ENCODE measurements at places on chromosomes 3 and 15.

DNA sequence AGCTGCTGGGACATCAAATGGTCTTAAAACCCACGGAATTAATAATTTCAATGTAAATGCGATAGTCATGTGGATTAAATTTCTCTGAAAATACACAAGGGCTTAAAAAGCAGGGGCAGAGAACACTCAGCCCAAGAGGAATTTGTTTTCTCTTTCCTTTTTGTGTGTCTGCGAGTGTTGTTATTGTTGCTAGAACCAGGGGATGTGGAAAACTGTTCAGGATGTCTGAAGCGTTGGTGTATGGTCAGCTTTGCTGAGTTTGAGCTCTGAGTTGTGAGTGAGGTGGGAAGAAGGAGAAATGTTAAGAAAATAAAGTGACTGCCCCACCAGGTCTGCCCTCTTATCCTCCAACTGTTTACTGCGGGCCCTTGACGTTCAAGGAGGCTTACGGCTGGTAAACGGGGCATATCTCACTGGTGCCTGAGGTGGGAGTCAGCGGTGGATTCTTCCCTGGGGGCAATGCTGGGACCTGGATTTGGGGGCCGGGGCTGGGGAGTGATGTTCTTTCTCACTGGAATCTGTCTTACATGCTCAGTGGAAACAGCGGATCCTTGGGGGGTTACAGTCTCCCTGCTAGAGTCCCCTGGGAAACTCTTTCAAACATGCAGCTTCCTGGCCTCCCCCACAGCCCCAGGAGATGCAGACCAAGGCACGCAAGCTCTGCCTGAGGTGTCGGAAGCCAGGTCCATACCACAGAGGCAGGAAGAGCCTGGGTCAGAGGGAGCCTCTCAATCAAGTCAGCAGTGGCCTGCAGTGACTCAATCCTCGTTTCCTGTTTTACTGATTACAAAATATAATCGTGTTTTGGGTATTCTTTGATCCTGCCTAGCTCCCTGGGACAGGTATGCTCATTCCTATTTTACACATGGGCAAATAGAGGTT is 41.8 kb downstream of the ITGA11 start:
- DNase-seq: peak; percentile 46

DNA sequence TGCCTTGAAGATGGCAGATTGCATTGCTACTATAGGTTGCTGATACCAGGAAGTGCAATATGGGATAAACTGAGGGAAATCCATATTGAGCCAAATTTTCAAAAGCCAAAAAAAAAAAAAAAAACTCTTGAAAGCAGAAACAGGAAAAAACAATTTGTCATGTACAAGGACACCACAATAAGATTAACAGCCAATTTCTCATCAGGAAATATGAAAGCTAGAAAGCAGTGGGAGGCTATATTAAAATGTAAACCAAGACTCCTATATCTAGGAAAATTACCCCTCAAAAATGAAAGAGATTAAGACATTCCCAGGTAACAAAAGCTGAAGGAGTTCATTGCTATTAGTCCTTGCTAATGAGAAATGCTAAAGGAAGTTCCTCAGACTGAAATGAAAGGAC is 462.8 kb upstream of the DPH6 start:
- no peak for DNase-seq

DNA sequence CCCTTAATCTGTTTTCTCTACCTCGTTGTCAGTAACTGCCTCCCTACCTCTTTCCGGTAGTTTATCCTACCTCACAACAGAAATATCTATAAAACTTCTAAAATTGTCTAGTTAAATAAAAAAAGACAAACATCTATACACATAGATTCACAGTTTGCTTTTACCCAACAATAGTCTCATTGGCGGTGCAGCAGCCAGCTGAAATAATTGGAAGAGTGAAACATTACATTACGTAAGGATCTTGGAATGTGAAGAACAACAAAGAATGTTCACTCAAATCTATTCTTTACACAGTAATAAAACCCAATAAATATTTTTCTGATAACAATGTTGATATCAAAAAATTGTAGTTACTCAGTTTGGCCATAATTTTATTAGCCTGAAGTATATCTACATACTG is 115.5 kb upstream of the ARPP21 start:
- no peak for DNase-seq

DNA sequence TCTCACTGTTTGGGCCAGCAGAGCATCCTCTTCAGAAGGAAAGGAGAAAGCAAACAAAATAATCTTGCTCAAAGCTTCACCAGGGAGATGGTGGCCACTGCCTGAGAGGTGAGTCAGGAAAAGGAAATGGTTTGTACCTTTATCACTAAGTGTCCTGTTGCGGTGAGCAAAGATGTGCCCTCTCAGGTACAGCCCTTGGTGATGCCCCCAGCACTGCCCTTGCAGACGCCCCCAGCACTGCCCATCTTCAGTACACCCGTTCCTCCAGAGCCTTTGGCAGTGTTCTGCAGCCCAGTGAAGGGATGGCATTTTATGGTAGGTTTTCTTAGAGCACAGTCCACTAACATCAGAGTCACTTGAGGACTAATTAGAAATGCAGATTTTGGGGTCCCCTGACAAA is 92.3 kb downstream of the ZNF621 start:
- DNase-seq: no peak

DNA sequence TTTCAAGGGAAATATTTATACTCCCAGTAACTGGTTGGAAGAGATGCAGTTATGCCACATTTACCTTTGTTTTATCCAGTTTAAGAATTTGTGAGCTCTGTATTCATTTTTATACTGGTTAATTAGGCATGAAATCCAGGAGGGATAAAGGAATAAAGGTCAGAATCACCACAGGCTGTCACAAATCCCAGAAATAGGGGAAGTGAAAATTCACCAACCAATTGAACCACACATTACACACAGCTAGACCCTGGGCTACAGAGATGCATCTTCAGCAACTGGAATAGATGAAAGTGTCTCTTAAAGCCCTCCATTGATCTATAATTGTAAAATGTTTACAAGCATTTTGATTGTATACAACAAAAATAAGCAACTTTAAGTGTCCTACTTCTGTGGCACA is 18.5 kb downstream of the SERPINI1 start:
- DNase-seq: no peak

- DNase-seq: no peak
Observed at GRCh38 chr3:179163503-179163902, 15.3 kb downstream of the PIK3CA start.

- no peak for DNase-seq
Observed at GRCh38 chr3:38173834-38174418, 8.6 kb downstream of the OXSR1 start.

- DNase-seq: no peak
Observed at GRCh38 chr3:175257123-175257522, 398.0 kb downstream of the NAALADL2 start.

DNA sequence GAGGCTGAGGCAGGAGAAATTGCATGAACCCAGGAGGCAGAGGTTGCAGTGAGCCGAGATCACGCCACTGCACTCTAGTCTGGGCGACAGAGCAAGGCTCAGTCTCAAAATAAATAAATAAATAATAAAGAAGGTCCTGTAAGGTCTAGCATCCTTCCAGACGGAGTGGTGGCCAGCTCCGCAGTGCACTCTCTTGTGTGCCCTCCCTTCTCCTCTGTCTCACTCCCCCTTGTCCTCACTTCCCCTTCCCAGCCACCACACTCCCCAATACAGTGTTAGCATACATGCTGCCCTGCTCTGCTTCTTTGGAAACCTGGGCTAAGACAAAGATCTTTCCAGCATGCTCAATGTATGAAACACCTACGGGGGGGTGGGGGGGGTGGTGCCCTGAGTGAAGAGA is 3.4 kb upstream of the CLN6 start:
- no peak for DNase-seq

GRCh38 chr3:126493739-126494138 is 18.0 kb upstream of the ZXDC start:
- DNase-seq: peak; percentile 26

DNA sequence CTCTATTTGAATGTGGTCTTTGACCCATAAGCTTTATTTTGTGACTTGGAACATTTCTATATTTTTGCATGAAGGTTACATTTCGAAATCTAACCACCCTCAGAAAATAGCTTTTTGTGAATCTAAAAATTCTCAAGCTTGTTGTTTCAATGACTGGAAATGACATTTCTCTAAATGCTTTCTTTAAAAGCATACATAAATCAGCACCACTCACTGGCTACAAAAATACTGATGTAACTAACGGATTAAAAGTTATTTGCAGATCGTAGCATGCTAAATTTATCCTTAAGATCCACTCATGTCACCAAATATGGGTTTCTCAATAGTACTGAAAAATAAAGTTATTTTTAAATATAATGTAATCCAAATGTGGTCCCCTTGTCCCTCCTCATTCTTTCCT is 55.2 kb upstream of the ACAN start:
- no peak for DNase-seq

GRCh38 chr15:70795311-70795665 is 31.9 kb upstream of the UACA start:
- DNase-seq: no peak

GRCh38 chr3:173659972-173660371 is 262.4 kb downstream of the NLGN1 start:
- no peak for DNase-seq

GRCh38 chr3:188349351-188349901 is 195.5 kb downstream of the LPP start:
- DNase-seq: no peak

- no peak for DNase-seq
Observed at GRCh38 chr3:197353001-197353866, 54.8 kb upstream of the DLG1 start.

GRCh38 chr3:72194458-72194857 is 409.5 kb upstream of the PROK2 start:
- DNase-seq: no peak

- DNase-seq: no peak
Observed at GRCh38 chr3:106824856-106825255, 552.4 kb upstream of the CCDC54 start.

- DNase-seq: no peak
Observed at GRCh38 chr15:40815042-40815698, 7.9 kb upstream of the DNAJC17 start.

- no peak for DNase-seq
Observed at GRCh38 chr15:65765106-65765505, 27.0 kb downstream of the DENND4A start.

DNA sequence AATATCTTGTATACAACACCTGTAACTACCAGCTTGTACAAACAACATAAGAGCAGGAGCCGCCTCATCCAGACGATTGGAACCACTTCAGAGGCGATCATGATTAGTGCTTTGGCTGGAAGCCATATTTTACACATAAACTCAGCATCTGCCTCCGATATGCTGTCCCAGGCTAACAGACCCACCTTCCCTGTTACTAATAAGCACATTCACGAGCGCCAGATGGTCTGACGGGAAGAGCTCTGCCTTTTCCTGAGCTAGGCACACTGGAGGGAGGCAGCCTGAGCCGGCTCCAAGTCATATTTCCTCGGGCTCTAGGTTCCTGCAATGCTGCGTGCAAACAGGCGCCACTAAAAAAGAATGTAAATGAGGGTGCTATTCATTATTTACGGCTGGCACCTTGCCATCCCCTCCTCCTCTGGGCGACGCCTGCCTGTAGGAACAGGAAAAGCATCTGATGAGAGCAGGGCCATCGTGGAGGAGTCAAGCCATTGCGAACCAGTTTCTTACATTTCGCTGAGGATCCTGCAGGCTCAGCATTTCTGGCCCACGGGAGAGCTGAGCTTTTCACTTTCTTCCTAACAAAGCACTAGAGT is 98.2 kb downstream of the ANXA2 start:
- no peak for DNase-seq

- DNase-seq: no peak
Observed at GRCh38 chr3:177245250-177245649, 48.0 kb upstream of the TBL1XR1 start.

DNA sequence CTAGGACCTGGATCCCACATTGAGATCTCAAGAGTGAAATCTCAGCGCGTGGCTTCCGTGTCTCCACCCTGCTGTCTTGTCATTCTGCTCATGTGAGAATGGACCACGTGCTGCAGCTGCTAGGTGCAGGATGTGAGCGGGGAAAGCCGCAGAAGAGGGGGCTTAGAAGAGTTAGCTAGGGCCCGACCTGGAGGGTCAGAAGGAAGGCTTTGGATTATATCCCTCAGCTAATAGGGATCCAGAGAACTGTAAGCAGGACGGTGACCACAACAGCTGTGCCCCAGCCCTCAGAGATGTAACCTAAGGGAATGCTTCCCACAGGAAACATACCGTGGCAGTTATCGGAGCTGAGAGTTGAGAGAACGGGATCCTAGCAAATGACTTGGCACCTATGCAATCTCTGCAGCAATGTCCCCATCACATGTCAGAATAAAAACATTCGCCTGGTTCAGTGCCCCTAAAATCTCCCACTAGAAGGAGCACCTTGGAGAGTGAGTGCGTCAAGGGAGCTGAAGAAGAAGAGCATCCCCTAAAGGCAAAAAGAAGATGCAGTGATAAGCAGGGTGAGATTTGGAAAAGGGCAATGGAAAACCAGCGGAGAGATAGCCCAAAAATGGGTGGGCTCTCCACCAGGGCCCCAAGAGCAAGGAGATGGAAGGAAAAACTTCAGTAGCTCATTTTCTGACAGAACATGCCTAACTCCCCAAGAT is 76.9 kb upstream of the ST8SIA2 start:
- DNase-seq: no peak

- DNase-seq: no peak
Observed at GRCh38 chr15:27448986-27449385, 478.0 kb downstream of the GABRG3 start.
